Placental epithelial cell (primary cell): ENCODE measurements at places on chromosomes 5 and 9. TPM values are rescaled to one million over a fixed set of nuclear protein-coding genes. Genes with fewer than 3 reads are reported as not detected.

MEF2C gene
- total RNA-seq, result 0.22 and 0.79 TPM in 2 replicates

GPR151 gene
- total RNA-seq, result not detected in 2 replicates

PLAA gene
- 26.7 and 37.6 TPM in 2 replicates for total RNA-seq

PCDHGA7 gene
- total RNA-seq, result 2.8 and 5.5 TPM in 2 replicates

MELK gene
- 7.1 and 8.4 TPM in 2 replicates for total RNA-seq

TAS2R1 gene
- total RNA-seq, result under 0.01 and 0.76 TPM in 2 replicates

OTULINL gene
- total RNA-seq, result 14.1 and 27.5 TPM in 2 replicates

LIFR gene
- total RNA-seq, result 3.9 and 4.0 TPM in 2 replicates

BARX1 gene
- total RNA-seq, result 0.39 TPM in 1 of 2 replicates, not detected in the other

FANCC gene
- total RNA-seq, result 4.6 and 7.9 TPM in 2 replicates

FRRS1L gene
- under 0.01 TPM in 1 of 2 replicates, not detected in the other for total RNA-seq

MTX3 gene
- 9.8 and 12.1 TPM in 2 replicates for total RNA-seq

GPRIN1 gene
- 2.7 and 4.8 TPM in 2 replicates for total RNA-seq

FAXDC2 gene
- total RNA-seq, result 8.6 and 8.7 TPM in 2 replicates

EPB41L4B gene
- total RNA-seq, result 2.0 and 7.1 TPM in 2 replicates

CTNNA1 gene
- 369 and 434 TPM in 2 replicates for total RNA-seq

AK3 gene
- 29.8 and 29.9 TPM in 2 replicates for total RNA-seq
